ENCODE measurements at places on chromosomes 4 and X.

DNA sequence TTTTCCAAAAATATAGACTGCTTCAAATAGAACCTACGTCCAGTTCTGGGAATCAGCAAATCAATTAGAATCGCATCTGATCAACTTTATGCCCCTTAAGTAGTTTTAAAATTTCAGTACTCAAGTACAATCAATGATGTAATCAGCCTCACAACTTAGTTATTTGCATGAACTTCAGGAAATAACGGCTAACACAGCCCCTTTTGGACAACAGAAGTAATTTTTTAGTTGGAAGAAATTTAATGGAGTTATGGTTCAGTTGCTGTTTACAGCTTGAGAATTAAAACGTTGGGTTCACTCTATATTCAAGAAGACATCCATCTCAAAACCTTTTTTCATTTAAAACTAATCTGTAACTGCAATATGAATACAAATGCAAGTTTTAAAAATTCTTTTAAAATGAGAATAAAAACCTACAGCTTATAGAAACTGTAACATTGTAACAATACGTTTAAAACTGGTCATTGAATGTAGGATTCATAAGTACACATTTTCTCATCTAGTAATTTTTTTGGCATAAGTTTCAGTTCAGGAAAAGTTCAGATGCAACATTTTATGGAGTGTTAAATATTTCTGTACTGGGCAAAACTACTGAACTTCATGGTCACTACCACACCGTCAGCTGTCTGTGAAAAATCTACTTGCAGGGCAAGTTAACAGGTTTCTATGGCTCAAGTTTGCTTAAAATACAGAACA lies 956 bp downstream of the TAPT1 start:
- DNase-seq = no peak

DNA sequence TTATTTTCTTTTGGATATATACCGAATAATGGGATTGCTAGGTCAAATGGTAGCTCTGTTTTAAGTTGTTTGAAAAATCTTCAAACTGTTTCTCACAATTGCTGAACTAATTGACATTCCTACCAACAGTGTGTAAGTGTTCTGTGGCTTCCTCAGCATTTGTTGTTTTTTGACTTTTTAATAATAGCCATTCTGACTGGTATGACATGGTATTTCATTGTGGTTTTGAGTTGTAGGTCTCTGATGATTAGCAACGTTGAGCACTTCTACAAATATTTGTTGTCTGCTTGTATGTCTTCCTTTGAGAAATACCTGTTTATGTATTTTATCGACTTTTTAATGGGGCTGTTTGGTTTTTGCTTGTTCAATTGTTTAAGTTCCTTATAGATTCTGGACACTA lies 680.1 kb upstream of the GRIA3 start:
- DNase-seq = no peak

DNA sequence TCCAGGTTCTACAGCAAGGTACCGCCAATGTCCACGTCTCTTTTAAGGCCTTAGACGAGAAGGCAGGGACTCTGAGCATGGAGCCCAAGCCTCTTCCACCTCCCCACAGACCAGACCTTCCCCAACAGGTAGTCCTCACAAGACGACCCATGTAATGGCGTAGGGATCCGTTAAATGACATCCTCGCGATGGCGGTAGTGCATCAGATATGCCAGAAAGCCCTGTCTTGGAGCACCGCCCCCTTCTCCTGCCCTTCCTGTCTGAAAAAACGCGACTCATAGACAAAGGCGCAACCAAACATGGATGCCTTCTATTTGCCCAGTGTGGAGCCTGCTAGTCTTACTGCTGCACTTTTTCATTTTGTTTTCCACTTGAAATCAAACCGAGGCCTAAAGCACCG lies 185.4 kb downstream of the OR13H1 start:
- DNase-seq = peak; percentile 80

- no peak for DNase-seq
These were observed 184.9 kb upstream of the PCDH7 start for GRCh38 chr4:30535255-30535654.

DNA sequence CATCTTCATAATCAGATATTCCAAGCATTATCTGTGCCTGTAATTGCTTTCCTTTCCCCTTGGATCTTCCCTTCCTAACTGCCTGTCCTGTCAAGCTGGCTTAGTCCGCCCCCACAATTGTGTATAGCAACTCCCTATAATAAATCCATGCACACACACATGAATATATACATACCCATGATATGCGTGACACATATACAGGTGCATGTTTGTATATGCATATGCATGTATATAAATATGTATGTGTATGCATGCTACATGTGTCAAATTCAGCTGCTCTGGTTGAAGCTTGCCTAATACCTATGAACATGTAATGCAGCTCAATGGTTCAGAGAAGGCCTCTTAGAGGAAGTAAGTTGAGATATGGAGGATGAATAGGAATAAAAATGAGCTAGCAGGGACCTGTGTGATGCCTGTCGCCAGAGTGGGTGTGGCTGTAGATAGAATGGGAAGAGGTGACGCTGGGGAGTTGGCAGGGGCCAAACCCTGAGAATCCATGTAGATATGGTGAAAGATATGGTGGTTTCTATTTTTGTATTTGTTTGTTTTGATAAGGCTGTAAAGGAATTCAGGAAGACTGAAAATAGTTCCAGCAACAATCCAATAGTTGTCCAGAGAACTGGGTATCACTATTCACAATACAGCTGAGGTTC lies 595.0 kb upstream of the BOD1L1 start:
- no peak for DNase-seq
